ENCODE measurements at places on chromosomes 4 and X.
A peak's percentile ranks its signal among the peaks of the same experiment; 100 is the strongest.

- DNase-seq, result peak; percentile 52
Observed at GRCh38 chrX:154804957-154805695, at the start of gene MPP1. TSS of gene MPP1 (minus strand) at chrX:154805485. CDS start at chrX:154805373, 112 bp downstream.

DNA sequence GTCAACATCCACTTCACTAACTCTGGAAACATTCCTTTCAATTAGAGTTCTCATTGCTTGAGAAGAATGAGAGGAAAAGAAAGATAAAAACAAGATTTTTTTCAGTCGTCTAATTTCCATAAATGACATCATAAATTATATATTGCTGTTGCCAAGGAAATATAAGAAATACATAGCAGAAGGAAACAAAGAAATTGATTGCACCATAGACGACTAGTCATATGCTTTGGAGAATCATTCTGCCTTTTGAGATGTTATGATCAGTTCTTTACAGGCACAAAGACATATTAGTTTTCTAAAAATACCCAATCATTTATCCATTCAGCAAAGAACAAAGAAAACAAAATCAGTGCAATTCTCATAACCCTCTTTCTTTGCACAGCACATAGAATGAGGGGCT, 672 bp upstream of the C1QTNF7 start:
- no peak for DNase-seq

DNA sequence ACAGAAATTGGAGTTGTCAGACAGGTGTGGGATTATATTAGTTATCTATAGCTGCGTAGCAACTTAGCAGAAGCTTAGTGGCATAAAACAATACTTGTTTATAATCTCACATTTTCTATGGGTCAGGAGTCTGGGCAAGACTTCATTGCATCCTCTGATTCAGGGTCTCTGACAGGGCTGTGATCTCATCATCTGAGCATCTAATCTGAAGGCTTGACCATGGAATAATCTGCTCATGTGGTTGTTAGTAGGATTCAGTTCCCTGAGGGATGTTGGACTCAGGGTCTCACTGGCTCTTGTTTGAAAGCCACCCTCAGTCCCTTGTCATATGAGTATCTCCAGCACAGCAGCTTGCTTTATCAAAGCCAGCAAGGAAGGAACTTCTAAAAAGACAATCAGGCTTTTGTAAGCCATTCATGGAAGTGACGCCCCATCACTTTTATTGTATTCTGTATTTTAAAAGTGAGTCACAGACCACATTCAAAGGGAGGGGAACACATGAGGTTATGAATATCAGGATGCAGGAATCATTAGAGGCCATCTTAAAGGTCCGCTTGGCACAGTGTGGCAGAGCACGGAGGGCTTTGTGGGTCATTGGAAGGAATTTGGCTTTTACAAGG, 37.2 kb upstream of the FAM9B start:
- DNase-seq, result no peak

GRCh38 chr4:48752246-48752645, 27.8 kb downstream of the FRYL start:
- DNase-seq, result no peak

- no peak for DNase-seq
Observed at GRCh38 chr4:10530137-10530786, 73.0 kb upstream of the ZNF518B start.

- DNase-seq, result no peak
Observed at GRCh38 chrX:30864383-30864785, 24.7 kb downstream of the TAB3 start.

GRCh38 chrX:5802391-5802790, 426.3 kb downstream of the NLGN4X start:
- no peak for DNase-seq

DNA sequence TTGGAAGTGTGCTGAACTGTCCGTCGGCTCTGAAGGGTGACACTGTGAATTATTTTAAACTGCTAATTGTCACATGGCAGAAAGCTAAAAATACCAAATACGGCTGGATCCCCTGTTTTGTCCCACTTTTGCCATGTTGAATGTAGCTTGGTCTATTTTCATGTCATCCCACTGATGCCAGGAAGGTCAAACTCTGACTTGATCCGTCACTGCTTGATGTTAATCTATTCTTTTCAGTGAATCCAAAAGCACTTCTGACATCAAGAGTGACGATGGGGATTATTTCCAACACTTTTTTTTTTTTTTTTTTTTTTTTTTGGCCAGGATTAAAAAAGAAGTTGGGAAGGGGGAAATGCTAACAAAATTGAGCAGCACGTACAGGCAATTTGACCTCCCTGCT, 734.6 kb upstream of the TENM3 start:
- DNase-seq, result no peak

- no peak for DNase-seq
Observed at GRCh38 chr4:53920883-53921282, 143.5 kb downstream of the CHIC2 start.

DNA sequence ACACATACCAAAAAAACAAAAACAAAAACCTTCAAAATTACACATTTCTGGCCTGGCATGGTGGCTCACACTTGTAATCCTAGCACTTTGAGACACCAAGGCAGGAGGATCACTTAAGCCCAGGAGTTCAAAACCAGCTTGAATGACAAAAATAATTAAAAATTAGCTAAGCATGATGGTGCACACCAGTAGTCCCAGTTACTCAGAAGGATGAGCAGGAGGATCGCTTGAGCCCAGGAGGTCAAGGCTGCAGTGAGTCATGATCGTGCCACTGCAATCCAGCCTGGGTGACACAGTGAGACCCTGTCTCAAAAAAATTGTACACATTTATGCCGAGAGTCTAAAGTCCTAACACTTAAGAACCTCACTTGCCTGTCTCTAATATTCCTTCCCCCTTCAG, 18.3 kb downstream of the SLC39A8 start:
- no peak for DNase-seq

DNA sequence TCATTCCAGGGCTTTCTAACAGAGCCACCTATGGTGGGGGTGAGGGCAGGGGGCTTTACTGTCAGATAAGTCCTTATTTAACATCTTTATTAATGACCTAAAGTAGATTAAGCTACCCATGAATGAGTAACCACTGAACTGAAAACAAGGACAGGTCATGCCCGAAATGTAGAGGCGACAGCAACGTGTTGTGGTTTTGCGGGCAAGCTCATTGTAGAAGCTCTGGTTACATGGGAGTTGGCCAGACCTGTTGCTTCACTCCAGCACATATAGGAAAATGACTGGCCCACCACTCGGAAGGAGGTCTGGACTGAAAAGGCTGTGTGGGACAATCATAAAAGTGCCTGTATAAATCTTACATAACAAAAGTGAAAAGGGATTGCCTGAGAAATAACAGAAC, 109.6 kb upstream of the NDP start:
- no peak for DNase-seq

- DNase-seq, result no peak
Observed at GRCh38 chr4:178198691-178199090, 756.5 kb upstream of the AGA start.

- no peak for DNase-seq
Observed at GRCh38 chr4:126766241-126766640, 866.5 kb upstream of the INTU start.

GRCh38 chr4:77538144-77538543, 67.5 kb upstream of the CXCL13 start:
- DNase-seq, result no peak

DNA sequence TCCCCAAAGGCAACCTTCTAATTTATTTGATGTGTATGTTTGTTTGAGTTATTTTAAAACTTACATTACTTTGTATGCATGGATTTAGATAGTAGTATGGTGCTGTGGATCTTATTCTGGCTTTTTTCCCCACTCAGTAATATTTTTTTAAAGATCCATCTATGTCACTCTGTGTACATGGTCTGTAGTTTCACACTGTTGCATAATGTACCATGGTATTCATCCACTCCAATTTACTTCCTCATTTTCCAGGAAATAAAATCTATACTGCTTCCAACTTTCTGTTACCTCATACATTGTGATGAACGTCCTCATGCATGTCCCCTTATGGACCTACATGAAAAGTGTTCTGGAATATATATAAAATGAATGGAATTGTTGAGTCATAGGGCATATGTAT, 17.6 kb downstream of the ARMCX2 start:
- no peak for DNase-seq

GRCh38 chrX:57177070-57177469, 39.9 kb upstream of the SPIN2A start:
- no peak for DNase-seq

GRCh38 chr4:140865253-140866217, 109.3 kb upstream of the TBC1D9 start:
- no peak for DNase-seq

GRCh38 chr4:13262816-13263215, 221.3 kb downstream of the RAB28 start:
- DNase-seq, result no peak

DNA sequence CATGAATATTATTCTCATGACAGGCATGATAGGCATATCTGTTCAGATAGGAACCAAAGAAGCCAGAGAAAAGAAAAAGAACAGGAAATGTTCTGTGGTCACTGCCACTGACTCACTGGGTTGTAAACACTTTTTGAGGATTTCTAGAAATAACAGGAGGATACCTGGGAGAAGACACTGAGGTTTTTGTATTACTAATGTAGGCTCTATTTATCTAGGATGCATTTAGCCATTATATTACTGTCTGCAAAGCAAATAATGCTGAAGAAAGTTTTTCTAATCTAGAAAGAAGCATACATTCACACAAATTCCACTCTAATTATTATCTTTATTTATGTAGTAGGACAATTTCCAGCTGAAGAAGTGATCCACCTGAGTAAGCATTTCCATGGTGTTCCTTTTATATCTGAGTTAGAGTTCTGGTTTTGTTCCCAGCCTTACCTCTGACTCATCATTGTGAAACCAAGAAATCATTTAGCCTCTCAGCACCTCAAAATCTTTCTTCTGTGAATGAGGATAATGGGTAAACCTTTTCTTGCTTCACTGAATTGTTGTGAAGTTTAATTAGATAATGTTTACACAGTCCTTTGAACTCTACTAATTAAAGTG, 40.2 kb upstream of the EPGN start:
- DNase-seq, result no peak

GRCh38 chrX:41449615-41450014, 2.5 kb downstream of the NYX start:
- DNase-seq, result no peak

DNA sequence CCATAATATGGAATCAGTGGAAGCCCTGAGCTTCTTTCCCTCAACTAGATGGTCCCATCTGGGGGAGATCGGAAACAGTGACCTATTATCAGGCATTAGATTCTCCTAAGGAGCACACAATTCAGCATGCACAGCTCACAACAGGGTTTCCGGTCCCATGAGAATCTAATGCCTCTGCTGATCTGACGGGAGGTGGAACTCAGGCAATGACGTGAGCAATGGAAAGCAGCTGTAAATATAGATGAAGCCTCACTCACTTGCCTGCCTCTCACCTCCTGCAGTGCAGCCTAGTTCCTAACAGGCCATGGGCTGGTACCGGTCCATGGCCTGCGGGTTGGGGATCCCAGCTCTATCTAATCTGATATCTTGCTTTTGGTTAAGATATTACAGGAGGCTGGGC, 88.9 kb downstream of the COX7B2 start:
- no peak for DNase-seq

DNA sequence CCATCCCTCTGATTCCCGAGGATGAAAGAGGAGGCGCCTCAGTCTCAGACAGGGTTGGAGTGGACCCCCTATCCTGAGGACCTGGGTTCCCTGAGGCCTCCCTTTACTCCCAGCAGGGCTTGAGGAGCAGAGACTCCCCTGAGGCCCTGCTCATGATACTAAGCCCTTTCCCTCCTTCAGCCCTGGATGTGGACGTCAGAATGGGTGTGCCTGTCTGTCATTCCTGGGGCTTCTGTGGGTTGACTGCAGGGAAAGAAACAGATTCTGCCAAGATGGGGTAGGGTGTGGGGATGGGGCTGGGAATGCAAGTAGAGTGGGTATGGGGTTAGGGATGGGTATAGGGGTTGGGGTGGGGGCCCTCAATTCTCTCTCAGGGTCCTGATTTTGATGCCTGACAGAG, 21.1 kb downstream of the MAGEA10 start:
- no peak for DNase-seq

GRCh38 chr4:34158878-34159277, 2085.4 kb downstream of the ARAP2 start:
- DNase-seq, result no peak

- DNase-seq, result peak; percentile 84
Observed at GRCh38 chr4:6278801-6279197, 9.1 kb downstream of the WFS1 start.

GRCh38 chr4:175411251-175411650, 400.8 kb downstream of the GPM6A start:
- no peak for DNase-seq

DNA sequence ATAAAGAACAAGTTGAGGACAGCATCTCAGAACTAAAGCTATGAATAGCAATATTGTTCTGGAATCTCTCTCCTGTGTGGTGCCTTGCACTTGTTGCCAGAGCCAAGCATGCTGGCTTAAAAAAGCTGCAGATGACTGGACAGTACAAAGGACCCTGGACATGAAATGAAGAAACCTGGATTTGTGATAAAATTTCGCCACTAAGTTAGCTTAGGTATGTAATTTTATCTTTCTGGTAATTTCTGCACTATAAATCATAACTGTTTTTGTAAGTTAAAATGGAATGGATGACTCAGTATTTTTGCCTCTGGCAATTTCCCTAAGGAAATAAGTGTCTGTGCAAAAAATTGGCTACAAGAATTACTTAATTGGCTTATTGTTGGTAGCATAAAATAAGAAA, 317.2 kb downstream of the CAMK2D start:
- no peak for DNase-seq

DNA sequence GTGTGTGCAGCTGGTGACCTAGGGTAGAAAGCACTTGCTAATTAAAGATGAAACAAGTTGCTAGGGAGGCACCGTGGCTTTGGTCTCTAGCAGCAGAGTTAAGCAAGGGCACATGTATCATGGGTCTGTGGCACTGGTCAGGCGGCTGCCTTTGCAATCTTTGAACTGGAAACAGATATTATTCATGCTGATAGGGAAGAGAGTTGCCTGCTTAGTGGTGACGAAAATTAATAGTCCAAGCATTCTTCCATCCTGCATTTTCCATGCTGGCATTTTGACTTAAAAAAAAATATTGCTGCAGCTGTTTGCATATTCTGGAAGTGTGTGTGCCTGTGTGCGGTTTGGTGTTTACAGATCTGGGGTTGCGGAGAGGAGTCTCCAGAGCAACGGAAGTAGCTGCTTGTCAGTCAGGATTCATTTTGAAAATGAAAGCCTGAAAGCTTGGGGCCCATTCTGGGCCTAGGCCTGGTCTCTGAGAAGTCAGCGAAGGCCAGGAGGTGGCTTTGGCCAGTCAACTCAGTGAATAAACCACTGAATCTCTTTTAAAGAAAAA, 2.3 kb upstream of the SOWAHD start:
- peak; percentile 44 for DNase-seq

Data from GM19239 (cell line).